ENCODE measurements at places on chromosomes 1 and 21. TPM values are rescaled to one million over a fixed set of nuclear protein-coding genes. Genes with fewer than 3 reads are reported as not detected.
A peak's percentile ranks its signal among the peaks of the same experiment; 100 is the strongest.

WDR26 gene
- 83.4 TPM for total RNA-seq

ASCL5 gene
- under 0.01 TPM for total RNA-seq

DNA sequence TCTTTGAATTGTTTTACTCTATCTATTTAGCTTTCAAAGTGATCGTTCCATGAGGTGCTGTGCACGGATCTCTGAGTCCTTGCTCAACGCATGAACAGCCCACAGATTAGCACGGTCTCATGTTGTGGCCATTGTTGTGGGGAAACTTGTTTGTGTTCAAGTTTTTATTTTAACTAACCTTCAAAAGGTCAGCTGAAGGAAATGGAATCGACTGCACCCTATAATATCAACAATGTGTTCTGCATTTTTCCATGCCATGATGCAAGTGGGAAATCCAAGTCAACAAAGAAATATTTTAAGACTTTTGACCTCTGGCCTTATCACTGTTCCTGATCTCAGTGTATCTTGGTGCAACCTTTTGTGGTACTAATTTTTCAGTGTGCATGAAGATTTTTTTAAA, 6.1 kb downstream of the SH2D1B start:
- DNase-seq, result no peak

GRCh38 chr1:9942399-9942938, 722 bp downstream of the LZIC start:
- DNase-seq, result peak; percentile 70

GRCh38 chr1:180560868-180561600, 2.3 kb downstream of the OVAAL start:
- DNase-seq, result no peak

- DNase-seq, result peak; percentile 50
Measured at GRCh38 chr1:210446479-210446878, 117.8 kb downstream of the HHAT start.

DNA sequence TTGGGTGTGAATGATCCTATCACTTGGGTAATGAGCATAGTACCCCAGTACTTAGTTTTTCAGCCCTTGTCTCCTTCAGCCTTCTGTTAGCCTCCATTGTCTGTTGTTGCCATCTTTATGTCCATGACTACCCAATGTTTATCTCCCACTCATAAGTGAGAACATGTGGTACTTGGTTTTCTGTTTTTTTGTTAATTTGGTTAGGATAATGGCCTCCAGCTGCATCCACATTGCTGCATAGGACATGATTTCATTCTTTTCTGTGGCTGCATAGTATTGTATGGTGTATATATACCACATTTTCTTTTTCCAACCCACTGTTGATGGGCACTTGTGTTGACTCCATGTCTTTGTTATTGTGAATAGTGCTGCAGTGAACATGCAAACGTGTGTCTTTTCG, 39.6 kb upstream of the GPR52 start:
- no peak for DNase-seq
